ENCODE measurements at places on chromosomes 6 and 20.

- no peak for DNase-seq
Measured at GRCh38 chr6:117469356-117469755, 13.1 kb upstream of the DCBLD1 start.

DNA sequence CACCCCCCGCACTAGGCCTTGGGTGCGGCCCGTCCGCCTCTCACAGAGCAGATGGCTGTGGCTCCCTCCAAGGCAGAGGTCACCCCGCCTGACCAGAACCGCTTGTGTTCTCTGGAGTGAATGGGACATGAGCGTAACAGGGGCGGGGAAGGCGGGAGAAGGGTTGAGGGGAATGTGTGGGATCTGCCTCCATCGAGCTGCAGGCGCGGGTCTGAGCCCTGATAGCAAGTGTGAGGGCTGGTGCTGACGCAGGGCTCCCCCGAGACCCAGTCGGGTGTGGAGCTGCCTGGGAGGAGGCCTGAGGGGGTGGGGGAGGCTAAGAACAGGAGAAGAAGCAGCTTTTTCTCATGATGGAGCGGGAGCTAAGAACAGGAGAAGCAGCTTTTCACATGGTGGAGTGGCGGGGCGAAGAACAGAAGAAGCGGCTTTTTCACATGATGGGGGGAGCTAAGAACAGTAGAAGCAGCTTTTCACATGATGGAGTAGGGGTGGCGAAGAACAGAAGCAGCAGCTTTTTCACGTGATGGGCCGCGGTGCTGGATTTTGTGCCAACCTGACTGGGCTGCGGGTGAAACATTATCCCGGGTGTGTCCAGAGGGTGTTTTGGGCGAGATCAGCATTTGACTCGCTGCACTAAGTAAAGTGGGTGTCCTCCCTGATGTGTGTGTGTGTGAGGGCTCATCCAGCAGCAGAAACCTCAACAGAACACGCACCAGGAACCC is 169.3 kb downstream of the TTLL2 start:
- DNase-seq: no peak

- DNase-seq: no peak
Measured at GRCh38 chr20:33291830-33292355, 8.9 kb downstream of the BPIFB1 start.

GRCh38 chr6:41894366-41895299 is 542 bp downstream of the USP49 start:
- DNase-seq: no peak

- no peak for DNase-seq
Measured at GRCh38 chr20:40646813-40647212, 42.2 kb downstream of the MAFB start.

DNA sequence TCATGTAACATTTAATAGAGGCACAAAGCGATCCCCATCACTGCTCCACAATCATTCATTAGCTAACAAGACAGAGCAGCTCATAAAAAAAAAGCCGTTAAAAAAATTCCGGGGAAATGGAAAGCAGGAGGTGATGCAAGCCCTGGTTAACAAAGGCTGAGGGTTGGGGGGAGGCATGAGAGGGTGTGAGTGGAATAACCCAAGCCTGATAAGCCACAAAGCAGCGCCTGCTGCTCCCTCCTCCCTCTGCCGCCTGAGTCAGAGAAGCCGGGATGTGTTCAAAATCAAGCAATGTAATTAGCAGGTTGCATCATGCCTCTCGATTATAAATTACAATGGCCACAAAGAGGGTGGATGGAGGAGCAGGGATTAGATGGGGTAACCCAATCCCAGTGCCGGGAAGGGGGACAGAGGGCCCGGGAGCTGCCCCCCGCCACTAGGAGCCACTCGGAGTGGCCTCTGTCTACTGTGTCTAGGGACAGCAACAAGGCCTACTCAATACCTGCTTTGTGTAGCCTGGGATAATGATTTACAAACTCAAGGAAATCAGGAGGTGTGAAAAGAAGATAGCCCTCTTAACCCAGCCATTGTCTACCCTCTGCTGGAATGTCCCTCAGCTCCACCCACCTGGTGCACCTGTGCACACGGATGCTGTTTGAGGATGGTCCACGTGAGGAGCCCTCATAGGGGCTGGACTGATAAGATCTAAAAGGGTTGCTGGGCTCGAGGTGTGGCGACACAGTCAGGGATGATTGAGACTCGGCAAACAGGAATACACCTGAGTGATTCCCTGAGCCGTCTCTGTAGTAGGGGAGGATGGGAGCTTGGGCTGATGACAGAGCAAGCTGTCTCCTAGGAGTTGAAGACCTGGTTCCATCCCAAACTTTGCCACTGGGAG is 156.9 kb downstream of the VEGFA start:
- DNase-seq: peak; percentile 70

DNA sequence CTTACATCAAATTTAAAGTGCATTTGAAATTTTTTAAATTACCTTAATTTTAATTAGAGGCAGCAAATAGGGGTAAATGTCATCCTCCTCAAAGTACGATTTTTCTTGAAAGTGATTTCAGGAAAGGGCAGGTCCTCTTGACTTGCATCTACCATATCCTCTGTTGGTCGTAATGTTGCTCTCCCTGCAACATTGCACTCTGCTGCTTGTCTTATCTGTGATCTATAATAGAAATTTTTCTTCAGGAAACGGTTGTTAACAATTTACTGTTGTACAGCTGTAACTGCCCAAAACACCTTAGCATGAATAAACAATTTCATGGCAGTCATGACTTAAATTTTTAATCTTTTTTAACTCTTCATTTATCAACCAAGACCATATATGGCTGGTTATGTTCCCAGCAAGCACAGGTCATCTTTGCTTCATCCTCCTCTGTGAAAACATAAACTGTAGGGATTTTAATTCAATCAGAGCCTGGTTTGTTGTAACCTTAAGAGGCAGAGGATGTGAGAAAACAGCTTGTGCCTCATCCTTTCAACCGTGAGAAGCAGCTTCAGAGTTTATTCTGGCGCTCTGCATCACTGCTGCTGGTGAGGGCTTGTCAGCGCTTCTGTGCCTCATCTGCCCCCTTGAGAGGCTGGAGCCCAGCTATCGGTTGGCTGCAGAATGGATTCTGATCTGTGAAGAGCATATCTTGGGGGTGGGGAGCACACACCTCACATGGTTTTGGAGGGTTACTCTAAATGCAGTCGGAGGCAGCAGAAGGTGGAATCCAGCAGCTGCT is 56.0 kb downstream of the CTNNBL1 start:
- no peak for DNase-seq

GRCh38 chr6:42911171-42912021 is 4.5 kb upstream of the PTCRA start:
- no peak for DNase-seq

DNA sequence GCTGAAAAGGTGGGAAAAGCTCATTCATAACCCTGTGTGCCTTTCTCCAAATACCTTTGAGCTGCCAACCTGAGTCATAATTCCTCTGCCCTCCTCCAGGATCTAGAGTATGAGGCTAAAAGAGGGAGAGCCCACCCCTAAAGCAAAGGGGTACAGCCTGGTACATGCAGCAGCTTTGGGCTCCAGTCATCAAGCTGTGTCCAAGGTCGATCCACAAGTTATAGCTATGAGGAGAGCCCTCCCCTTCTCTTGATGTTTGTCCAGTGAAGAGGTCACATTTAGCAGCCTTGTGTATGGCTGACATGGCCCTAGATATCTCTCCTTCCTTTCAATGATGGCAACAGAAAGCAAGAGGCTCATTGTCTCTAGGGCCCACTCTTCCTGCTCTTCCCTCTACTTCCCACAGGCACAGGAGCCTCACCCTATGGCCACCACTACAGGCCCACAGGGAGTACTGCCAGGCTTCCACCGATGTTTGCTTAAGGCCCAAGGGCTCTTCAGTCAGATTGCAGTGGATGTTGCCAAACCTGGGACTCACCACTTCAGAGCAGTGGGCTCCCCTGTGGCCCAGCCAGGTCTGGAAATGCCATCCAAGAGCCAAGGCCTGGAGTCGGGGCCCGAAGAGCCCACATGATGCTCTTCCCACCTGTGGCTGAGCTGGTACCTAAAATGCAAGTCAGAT is 176.8 kb downstream of the CD83 start:
- DNase-seq: no peak

DNA sequence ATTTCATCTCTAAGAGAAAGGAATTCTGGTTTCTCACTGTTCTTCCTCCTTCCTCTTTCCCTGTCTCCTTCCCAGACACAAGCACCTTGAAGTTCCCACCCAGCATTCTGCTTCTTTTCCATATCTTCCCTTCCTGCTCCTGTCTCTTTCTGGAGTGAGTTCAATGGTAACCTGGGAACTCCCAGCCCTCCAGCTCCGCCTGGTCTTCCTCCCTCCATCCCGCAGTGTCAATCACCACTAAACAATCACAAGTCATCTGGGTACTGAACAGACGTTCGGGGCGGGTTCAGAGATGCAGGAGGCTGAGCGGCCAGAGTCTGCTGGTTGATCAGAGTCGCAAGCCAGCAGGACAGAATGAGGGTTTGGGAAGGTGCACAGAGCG is 7.7 kb downstream of the TTBK1 start:
- no peak for DNase-seq

- no peak for DNase-seq
Measured at GRCh38 chr6:143335865-143336264, 114.6 kb downstream of the ADAT2 start.

Measured in astrocyte of the cerebellum (primary cell).